ENCODE measurements at places on chromosomes 5 and 9.

DNA sequence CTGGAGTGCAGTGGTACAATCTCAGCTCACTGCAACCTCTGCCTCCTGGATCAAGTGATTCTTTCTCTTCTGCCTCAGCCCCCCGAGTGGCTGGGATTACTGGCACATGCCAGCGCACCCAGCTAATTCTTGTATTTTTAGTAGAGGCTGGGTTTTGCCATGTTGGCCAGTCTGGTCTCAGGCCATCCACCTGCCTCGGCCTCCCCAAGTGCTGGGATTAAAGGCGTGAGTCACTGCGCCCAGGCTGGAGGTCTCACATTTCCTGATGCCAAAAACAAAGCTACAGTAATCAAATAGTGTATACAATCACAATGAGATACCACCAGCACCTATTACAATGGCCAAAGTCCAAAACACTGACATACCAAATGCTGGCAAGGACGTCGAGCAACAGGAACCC, 51.1 kb downstream of the TTLL11 start:
- DNase-seq = no peak

DNA sequence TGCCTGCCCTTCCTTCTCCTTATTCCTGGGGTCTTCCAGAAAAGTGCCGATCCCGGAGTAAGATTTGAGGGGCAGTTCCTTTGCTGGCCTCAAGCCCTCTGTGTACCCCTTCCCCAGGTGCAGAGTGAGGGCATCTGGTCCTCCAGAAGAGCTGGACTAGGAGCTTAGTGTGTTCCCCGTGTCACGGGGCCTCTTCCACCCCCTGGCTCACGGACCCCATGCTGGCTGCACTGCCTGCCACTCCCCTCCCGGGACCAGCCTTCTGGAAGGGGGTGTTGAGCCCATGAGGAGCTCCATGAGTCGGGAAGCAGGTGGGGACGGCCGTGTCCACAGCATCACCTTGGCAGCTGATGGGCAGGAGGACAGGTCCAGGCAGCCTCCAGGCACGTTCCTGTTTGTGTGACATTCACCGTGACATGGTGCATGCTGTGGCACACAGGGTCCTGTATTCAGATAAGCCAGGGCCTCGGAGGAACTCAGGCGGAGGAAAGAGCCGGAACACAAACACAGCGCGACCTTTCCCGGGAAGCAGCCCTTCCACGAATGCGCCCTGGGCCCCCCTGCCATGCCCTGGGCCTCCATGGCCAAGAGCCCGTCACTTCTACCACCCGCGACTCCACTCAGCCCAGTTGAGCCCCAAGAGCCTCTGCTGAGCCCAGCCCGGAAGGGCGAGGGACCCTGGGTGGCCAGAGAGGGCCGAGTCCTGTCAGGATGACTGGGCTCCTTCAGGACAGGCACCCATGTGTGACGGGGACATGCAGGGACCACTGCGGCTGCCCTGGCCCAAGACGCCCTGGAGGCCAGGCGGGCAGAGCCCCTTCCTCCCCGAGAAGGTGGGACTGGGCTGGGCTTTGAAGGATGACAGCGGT, 5.9 kb upstream of the LCN1 start:
- DNase-seq = no peak

GRCh38 chr5:164358531-164359259, 853.3 kb downstream of the MAT2B start:
- no peak for DNase-seq

DNA sequence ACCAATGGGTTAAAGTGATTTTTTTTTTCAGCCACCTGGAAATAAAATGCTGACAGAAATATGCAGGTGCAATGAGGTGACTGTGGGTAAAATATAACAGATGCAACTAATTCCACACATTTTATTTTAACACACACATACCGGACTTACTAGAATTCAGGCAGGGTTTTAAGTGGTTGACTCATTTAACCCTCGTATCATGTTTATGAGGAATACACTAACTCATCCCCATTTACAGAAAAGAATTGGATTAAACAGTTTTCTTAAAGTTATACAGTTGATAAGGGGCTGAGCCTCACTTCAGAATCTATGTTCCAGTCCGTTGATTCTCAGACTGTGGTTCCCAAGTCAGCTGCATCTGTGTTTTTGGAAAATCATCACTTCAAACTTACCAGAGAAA, 207.5 kb downstream of the CHSY3 start:
- DNase-seq = no peak

DNA sequence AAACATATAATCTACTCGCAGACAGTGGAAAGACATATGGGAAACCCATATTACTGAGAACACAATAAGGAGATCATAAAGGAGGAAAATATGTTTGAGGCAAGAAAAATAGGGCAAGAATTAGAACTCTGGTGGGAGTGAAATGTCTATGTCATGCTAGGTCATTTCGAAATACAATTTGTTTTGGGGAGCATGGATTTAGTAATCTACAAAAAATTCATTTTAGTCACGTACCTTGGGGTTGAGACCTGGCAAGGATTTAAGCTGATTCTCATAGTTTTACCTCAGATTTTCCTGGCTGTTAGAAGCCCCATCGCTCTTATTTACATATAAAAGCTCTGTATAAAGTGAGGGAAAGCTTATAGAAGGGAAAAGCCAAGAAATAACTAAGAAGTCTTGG, 11.5 kb upstream of the CSNK1G3 start:
- no peak for DNase-seq

- peak; percentile 26 for DNase-seq
These were observed 153.1 kb downstream of the SNCAIP start for GRCh38 chr5:122465031-122465577.

- DNase-seq = no peak
These were observed 32.1 kb downstream of the MARCHF3 start for GRCh38 chr5:126998201-126998631.

- peak; percentile 40 for DNase-seq
These were observed 53.6 kb upstream of the POU5F2 start for GRCh38 chr5:93794954-93795353.
